ENCODE measurements at places on chromosomes 13 and 19.

- DNase-seq, result no peak
Observed at GRCh38 chr19:41616792-41617621, 9.9 kb downstream of the CEACAM4 start.

DNA sequence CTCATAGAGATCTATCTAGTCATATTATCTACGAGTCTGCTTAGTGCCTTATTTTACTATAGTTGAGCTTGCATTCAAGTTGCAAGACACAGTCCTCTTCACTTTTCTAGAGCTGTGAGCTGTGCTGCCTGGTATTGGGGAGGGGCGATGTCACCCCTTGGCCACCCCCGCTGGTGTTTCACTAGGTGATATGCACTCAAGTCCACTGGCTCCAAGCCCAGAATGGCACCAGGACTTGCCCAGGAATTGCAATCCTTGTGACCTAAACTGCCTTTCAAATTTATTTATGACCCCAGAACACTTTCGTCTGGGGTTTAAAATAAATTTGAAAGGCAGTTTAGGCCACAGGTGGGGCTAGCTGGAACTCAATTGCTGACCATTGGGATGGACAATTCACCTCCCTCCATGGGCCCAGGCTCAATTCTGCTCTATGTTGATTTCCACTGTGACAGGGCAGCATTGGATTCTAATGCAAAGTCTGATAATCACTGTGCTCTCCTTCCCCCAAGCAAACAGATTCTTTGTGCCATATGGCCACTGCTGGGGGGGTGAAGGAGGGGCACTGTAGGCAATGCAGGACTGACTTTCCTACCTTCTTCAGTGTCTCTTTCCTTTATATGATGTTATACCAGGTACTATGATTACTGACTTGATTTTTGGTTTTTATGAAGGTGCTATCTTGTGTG is 1244.2 kb upstream of the MIR17HG start:
- DNase-seq, result no peak

DNA sequence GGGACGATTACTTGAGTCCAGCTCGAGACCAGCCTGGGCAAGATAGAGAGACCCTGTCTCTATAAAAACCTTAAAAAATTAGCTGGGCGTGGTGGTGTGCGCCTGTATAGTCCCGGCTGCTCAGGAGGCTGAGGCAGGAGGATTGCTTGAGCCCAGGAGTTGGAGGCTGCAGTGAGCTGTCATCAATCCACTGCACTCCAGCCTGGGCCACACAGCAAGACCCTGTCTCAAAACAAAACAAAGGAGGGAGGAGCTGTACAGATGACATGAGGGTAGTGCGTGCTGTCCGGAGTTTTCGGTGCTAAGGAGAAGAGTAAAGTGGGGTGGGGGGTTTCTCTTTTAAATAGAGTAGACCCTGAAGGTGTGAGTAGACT is 22.6 kb downstream of the HDGFL2 start:
- DNase-seq, result no peak

DNA sequence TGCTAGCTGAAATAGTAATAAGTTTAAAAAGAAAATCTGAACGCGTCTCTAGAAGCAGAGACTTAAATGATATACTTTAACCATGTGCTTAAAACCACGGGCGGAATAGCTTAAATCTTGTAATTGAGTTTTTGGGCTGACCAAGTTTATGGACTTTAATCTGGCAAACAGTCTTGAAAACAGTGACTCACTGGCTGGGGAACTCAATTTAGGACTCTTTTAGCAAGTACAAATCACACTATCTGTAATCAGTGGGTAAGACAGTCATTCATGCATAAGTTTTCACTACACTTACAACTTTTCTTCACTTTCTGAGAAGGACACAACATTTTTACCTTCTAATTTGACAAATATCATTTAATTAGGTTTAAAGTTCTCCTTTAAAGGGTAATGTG is 26.8 kb downstream of the ZNF627 start:
- DNase-seq, result no peak

Data from SIG-M5 (cell line).